ENCODE measurements at places on chromosomes 2 and 18. TPM values are rescaled to one million over a fixed set of nuclear protein-coding genes. Genes with fewer than 3 reads are reported as not detected.

Gene SNRPD1
- total RNA-seq = 184 TPM

Gene RGPD3
- total RNA-seq = 0.17 TPM

Gene MOGAT1
- total RNA-seq = 0.67 TPM

Gene TCF7L1
- total RNA-seq = 110 TPM

Gene CYTIP
- total RNA-seq = 0.23 TPM

Gene GNAL
- total RNA-seq = 18.2 TPM

Gene OXER1
- 1.3 TPM for total RNA-seq

Gene TUBA4B
- total RNA-seq = not detected

DNA sequence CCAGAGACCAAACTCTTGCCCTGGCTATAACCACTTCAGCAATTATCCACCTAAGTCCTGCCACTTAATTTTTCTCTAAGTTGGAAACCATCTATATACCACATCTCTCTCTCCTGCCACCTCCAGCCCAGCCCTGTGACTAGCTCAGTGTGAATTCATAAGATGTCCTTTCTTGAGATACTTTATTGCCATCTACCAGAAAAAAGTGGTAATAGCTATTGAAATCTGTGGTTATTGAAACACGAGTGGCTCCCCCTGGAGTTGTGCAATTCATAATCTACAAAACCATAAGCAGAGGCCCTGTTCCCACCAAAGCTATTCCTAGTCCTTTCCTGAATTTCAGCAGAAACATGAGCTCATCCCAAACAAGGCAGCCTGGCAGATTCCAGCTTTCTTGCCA, 324.0 kb downstream of the TXNL1 start:
- no peak for DNase-seq

GRCh38 chr2:15299904-15300520, 261.1 kb downstream of the NBAS start:
- DNase-seq = no peak

DNA sequence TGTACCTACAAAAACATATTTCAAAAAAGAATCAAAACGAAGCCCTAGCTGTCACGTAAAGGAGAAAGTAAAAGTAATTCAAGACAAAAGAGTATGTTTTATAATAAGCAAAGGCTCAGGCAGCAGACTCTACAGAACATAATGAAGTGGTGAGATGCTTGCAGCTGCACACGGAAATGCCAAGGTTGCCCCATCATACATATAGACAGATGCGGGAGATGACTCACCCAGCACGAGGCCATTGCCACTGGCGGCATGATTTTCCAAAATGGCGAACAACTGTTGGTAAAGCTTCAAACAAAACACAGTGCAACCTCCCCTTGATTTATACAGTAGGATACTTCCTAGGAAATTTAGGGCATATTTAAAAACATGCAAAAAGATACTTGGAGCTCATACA, 26.0 kb upstream of the C1QL2 start:
- DNase-seq = no peak

GRCh38 chr18:59848002-59848401, 51.8 kb upstream of the PMAIP1 start:
- DNase-seq = no peak

DNA sequence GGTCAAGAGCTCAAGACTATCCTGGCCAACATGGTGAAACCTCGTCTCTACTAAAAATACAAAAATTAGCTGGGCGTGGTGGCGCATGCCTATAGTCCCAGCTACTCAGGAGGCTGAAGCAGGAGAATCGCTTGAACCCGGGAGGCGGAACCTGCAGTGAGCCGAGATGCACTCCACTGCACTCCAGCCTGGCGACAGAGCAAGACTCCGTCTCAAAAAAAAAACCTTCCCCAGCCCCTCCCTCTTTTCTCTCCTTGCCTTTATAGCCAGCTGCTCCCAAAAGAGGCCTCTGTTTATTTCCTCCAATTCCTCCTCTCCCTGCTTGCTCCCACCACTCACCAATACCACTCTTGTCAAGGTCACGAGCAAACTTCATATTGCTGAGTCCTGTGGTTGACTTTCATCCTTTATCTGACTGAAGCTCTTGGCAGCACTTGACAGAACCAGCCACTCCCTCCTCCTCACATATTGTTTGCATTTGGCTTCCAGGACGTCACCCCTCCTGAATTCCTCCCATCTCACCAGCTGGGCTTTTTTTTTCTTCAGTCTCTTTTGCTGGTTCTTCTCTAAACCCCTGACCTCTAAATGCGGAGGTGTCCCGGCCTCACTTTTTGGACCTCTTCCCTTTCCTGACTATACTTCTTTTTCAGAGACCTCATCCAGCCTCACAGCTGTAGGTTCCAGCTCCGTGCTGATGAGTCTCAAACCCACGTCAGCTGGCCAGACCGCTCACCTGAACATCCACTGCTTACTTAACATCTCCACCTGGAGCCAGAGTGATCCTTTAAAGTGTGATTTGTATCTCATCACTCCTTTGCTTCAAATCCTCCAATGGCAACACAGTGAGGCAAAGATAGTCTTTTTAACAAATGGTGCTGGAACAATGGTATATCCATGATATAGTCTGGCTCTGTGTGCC, 84.6 kb upstream of the CAB39 start:
- DNase-seq = no peak

GRCh38 chr2:112032224-112032586, 22.9 kb upstream of the TMEM87B start:
- DNase-seq = no peak

- no peak for DNase-seq
Observed at GRCh38 chr2:240822280-240822847, 2.3 kb upstream of the KIF1A start.

DNA sequence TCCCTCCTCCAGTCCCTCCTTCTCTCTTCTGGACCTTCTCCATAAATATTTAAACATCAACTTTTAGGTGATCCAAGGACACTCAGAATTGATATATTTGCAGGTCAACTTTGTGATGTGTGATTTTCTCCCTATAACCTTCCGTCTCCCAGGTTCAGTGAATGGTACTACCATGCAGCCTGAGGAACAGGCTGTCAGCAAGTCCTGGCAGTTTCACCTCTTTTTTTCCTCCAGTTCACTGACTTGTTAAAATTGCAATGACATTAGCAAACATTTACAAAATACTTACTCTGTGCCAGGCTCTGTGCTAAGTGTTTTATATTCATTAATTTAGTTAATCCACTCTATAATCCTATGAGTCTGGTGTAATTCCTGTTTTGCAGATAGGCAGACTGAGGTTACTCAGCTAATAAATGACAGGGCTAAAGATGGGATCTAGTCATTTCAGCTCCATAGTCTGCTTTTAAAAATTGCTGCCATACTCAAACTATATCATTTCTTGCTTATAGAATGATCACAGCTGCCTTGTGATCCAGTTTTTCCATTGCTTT, 7.9 kb downstream of the SLC3A1 start:
- DNase-seq = no peak

DNA sequence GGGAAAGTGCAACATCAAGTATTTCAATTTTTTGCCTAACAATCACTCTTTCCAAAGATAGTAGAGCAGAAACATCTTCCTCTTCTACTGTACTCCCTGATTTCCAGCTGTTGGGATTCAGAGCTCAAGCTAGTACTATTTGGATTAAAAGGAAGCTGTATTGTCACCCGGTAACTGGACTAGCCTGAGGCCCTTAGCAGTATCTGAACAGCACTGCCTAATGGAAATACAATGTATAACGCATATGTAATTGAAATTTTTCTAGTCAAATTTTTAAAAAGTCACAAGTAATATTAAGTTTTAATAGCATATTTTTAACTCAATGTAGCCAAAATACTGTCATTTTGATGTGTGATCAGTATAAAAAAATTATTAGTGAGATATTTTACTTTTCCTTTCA, 86.2 kb downstream of the COX7A2L start:
- no peak for DNase-seq

GRCh38 chr18:60861575-60861974, 471.7 kb upstream of the CDH20 start:
- DNase-seq = no peak

DNA sequence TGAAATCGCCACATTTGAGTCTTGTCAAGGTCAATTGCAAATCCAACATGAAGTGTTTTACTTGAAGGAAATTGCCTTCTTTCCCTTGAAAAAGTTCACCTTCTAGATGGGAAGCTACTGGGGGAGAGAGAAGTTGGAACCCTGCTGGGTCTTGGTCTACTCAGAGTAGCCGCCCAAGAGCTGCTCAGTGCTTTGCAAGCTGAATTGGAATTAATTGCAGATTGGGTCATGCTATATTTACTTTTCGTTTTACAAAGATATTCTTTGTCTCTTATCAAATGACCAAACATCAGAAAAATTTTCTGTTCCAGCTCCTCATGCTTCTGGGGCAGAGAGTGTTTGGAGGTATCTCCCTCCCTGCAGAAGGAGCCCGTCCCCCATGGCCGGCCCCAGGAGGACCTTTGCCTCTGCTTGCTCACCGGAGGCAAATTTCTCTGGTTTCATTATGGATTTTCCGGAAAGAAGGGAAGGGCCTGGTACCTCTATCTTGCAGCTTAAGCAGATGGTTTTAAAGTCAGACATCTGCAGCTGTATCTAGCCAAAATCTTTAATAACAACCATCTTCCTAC, 289.7 kb downstream of the MYT1L start:
- DNase-seq = no peak

GRCh38 chr2:118936936-118937335, 5.1 kb upstream of the MARCO start:
- DNase-seq = no peak

GRCh38 chr2:195338856-195339255, 318.2 kb upstream of the SLC39A10 start:
- DNase-seq = no peak

GRCh38 chr18:78727877-78728783, 251.5 kb upstream of the SALL3 start:
- DNase-seq = no peak

DNA sequence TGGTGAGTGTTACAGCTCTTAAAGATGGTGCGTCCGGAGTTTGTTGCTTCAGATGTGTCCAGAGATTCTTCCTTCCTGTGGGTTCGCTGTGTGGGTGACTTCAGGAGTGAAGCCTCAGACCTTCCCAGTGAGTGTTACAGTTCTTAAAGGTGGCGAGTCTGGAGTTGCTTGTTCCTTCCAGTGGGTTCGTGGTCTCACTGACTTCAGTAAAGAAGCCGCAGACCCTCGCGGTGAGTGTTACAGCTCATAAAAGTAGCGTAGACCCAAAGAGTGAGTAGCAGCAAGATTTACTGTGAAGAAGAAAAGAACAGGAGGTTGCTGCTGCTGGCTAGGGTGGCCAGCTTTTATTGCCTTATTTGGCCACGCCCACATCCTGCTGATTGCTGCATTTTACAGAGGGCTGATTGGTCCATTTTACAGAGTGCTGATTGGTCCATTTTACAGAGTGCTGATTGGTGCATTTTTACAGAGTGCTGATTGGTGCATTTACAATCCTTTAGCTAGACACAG, 34.0 kb upstream of the SPTBN1 start:
- DNase-seq = no peak

DNA sequence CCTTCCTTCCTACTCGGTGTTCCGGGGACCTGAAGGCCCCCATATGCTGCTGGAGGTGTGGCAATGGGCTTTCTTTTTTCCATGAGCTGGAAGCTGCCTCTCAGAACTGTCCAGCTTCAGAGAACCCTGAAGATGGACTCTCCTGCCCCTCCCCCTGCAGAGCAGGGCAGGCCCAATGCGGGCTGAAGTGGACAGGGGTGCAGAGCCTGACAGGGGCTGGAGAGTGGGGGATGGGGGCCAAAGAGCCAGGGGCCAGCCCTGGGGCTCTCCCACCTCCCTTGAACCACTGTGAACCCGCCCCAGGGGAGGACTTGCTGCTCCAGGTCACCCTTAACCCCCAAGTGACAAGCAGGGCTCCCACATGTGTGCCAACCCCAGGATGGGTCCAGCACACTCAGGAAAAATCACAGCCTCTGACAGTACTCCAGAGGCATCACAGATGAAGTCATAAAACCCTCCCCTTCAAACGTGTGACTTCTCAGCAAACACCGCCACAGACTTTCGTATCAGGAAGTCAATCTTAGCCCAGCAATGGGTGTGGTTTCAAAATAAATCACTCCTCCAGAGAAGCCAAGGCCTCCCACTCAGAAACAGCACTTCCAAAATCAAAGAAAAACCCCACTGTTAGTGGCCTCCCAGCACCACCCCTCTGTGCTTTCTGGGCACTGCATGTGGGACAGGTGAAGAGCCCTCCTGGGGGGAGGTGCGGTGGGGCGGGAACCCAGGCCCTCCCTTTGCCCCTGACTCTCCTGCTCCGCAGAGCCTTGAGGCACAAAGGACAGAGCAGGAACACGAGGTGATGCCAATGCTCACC, 135.8 kb downstream of the HDAC4 start:
- DNase-seq = no peak

DNA sequence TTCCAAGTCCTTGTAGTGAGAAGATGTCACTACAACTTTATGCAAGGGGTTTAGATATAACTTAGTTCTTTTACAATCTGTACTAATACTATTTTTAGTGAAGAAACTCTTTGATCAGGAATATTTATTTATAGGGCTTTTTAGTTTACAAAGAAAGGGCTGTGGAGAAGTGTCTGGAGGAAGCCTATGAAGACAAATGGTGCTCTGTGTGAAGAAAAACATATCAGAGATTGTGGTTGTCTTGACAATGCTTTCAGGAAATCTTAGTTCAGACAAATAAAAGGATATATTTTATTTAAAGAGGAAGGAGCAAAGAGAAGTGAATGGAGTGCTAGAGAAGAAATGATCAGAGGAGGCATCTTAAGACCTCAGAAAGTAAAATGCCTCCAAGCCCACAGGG, 824.9 kb downstream of the DCDC2C start:
- no peak for DNase-seq

- DNase-seq = no peak
Observed at GRCh38 chr2:23658466-23658942, 268.4 kb downstream of the ATAD2B start.

- DNase-seq = no peak
Observed at GRCh38 chr2:5691221-5691984, 781 bp upstream of the SOX11 start.

DNA sequence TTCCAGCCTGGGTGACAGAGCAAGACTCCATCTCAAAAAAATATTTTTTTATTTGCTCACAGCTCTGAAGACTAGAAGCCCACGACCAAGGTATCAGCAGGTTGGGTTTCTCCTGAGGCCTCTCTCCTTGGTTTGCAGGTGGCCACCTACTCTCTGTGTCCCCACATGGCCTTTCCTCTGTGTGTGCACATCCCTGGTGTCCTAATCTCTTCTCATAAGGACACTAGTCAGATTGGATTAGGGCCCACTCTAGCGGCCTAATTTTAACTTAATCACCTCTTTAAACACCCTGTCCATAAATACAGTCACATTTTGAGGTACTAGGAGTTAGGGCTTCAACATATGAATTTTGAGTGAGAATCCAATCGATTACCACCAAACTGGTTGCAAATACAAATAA, 2.0 kb upstream of the RAB3GAP1 start:
- DNase-seq = no peak

GRCh38 chr2:161237392-161238264, 70.6 kb upstream of the PSMD14 start:
- DNase-seq = no peak

GRCh38 chr2:234845602-234846590, 105.9 kb upstream of the SH3BP4 start:
- no peak for DNase-seq

- no peak for DNase-seq
Observed at GRCh38 chr2:241188361-241189092, at the start of gene ANO7. Gene ANO7 (plus strand): TSS chr2:241188677. CDS start chr2:241190064, 1,387 bp downstream.

- no peak for DNase-seq
Observed at GRCh38 chr2:95670167-95670566, 78.4 kb downstream of the TRIM43 start.

All from H1 (cell line).